DMS 273 treated with DMSO at 0.1 percent for 48 hours (cell line): ENCODE measurements at places on chromosomes 11 and 22.
A peak's percentile ranks its signal among the peaks of the same experiment; 100 is the strongest.

GRCh38 chr11:10572533-10572932, 4.1 kb upstream of the LYVE1 start:
- no peak for DNase-seq

GRCh38 chr11:65416841-65417701, 5.5 kb upstream of the NEAT1 start:
- no peak for DNase-seq

GRCh38 chr11:88231894-88232482, 56.7 kb upstream of the RAB38 start:
- no peak for DNase-seq

GRCh38 chr11:22787551-22788162, 41.9 kb downstream of the SVIP start:
- peak; percentile 20 for DNase-seq

DNA sequence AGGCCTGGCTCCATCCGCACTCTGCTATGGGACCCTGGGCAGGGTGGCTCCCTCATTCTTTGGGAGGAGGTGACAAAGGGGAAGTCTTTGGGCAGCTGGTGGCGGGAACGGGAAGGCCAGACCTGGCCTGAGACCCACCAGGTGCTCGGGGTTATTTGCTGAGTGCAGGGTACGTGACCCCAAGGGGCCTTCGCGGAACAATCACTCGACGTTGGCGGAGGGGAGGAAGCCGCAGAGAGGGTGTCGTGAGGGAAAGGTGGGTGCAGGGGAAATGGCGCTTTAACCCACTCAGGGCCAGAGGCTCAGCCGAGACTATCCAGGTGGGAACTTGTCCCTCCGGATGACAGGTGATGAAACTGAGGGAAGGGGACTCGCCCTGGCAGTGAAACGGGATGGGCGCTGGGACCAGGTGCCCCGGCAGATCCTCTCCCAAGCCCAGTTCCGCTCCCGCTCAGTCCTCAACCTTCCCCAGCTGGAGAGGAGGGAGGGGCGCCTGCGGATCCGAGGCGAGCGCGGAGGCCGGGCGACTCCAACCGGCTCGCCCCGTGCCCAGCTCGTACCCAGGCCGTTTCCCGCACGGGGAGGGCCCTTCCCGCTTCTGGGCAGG, 911 bp downstream of the A4GALT start:
- no peak for DNase-seq

DNA sequence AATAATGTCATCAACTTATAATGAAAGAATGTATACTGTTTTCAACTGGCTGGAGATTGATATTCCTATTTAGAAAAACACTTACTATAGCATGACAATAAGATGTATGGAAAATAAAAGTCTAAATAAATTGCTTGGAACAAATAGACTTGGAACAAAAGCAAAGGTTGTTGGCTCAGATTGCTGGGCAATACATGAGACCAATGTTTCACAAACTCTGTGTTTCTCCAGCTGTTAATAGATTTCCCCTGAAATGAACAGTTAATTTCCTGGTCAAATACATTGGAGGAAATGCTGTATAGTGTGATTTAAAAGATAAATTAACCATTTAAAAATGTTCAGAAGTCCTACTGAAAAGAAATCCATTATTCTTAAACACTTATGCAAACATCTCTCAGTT, 40.1 kb upstream of the CTSC start:
- DNase-seq, result no peak

GRCh38 chr11:76680518-76681425, 10.2 kb upstream of the LRRC32 start:
- peak; percentile 11 for DNase-seq
